MM.1S (cell line): ENCODE measurements at places on chromosomes 16 and 17.

DNA sequence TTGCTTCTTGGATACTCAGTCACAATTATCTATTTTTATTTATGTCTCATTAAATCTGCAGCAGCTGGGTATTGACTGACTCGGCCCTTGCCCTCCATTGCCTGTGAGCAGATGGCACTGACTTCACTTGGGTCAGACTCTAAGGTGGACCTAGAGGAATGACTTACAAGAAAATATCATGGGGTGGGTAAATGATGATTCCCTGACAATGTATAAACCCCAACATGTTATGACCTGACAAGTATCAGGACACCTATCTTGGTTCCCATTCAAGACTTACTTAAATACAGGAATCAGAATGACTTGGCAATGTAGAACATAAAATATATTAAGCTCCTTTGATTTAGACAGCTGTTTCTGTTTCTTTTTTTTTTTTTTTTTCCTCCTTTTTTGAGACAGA lies 953.5 kb downstream of the CDH11 start:
- DNase-seq, result no peak

GRCh38 chr17:74677558-74678466 lies 34.9 kb downstream of the CD300LF start:
- DNase-seq, result peak; percentile 24

DNA sequence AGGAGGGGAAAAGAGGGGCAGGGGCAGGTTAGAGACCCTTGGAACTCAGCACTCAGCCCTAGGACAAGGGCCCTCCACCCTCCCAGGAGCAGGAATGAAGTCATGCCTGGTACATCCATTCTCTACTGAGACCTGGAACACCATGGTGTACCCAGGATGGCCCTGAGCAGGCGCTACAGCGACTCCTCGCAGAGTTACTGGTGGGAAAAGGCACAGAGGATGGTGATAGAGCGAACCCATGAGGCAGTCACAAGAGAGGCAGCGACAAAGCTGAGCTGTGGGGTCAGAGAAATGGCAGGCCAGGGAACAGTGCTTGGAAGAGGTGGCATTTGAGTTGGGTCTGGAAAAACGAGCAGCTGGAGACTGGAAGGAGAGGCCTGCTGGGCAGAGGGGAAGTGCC lies 37.5 kb downstream of the SRCIN1 start:
- no peak for DNase-seq

DNA sequence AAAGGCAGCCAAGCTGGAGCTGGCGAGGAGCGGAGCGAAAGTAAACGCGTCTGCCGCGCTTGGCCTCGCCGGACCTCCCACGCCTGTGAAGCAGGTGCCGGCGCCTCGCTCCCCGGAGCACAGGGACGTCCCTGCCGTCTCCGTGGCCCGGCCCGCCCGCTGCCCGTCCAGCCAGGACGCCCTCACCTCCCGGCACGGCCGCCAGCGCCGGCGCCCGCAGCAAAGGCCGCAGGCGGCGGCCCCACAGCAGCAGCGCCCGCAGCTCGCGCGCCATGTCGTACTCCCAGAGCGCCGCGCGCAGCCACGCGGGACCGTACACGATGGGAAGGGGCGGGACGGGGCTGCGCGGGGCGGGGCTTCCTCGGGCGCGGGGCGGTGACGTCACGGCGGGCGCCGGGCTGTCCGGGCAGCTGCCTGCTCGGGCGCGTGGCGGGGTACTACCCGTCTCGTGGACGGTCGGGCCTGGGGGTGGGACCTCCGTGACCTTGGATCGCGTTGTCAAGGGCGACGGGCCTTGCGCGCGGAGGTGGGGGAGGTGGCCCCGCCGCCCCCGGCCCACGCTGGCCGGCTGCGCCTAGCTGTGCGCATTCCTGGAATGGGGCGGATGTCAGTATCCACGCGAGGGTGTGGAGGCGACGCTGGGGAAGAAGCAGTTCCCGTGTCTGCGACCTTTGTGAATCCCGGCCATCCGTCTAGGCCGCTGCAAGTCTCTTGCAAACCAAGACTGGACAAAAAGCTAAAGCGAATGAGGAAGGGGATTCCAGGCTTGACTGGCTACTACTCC lies at the start of gene TRAP1:
TSS of gene TRAP1 (minus strand) at position 290 of the 784 bp plus-strand sequence. CDS start at position 274, 16 bp downstream.
- peak; percentile 82 for DNase-seq

DNA sequence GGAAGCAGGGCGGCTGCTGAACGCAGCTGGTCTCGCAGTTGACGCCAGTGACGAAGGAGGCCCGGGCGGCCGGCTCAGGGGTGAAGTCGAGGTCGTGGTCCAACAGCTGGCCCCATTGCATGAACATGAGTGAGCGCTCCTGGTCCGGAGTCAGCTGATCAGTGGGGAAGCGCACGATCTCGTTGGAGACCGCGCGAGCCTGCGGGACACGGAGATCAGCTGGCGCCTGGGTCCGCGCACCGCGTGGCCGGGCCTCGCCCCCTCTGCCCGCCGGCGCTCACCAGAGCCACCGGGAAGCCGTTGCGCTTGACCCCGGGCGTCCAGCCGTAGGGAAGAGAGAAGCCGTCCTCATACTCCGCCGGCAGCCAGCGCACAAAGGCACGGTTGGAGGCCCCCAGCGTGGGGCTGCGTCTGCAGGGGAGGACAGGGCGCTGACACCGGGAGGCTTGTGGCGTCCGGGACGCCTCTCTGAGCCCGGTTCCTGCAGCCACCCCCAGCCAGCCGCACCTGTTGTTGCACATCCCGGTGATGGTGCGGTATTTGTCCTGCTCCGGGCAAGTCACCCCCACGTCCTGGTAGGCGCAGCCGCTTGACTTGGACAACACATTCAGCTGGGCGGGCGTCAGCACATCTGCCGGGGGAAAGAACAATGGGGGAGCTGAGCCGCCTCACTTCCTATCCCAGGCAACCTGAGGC lies 1.6 kb downstream of the MPO start:
- no peak for DNase-seq

- DNase-seq, result no peak
These were observed 71.3 kb downstream of the SOX9 start for GRCh38 chr17:72191921-72192799.

GRCh38 chr17:35747540-35748017 lies 5.5 kb downstream of the GAS2L2 start:
- DNase-seq, result peak; percentile 64

DNA sequence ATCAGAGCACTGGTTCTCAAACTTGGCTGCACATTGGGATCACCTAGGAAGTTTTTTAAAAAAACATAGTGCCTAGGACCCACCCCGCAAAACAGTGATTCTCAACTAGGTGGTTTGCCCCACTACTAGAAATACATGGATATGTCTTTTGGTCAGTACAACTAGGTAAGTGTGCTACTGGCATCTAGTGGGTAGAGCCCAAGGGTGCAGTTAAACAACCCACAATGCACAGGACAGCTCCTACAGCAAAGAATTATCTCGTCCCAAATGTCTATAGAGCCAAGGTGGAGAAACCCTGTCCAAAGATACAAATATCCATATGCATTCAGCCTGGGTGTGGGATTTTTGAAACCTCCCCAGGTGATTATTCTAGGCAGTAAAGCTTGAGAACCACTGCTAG lies 11.8 kb upstream of the ZNF19 start:
- DNase-seq, result no peak

- no peak for DNase-seq
These were observed 100.7 kb upstream of the ZNF469 start for GRCh38 chr16:88281858-88282563.

DNA sequence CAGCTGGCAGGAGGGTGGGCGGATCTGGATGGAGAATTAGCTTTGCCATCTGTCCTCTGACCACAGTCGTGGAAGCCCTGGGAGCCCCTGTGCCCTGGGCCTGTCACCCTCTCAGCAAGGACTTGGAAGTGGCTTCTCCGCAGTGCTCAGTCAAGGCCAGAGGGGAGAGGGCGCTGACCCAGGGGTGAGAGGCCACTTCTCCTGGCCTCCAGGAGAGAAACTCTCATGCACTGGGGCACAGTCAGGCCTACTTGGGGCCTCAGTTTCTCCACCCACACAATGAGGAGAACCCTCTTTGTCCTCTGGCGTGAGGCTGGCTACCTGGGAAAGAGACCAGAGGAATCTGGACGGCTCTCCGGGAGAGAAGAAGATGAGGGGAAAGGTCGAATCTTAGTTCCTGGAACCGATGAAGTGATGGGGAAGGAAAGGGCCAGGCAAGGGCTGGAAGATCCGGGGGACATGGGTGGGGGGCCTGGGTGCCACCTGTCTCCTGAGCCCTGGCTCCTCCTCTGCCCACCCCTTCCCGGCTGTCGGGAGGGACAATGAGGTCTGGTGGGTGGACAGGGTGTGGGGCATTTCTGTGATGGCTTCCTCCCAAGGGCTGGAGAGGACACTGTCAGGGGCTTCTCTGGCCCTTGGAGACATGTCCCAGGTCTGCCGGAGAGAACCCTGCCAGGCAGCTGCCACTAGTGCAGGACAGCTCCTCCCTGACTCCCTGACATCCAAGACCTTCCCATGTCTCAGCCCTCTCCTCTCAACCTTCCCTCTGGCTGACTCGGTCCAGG lies 9.0 kb upstream of the ARHGAP27 start:
- no peak for DNase-seq

GRCh38 chr16:74146643-74147042 lies 150.0 kb upstream of the PSMD7 start:
- peak; percentile 17 for DNase-seq

GRCh38 chr17:12995896-12996295 lies 21.9 kb downstream of the ELAC2 start:
- no peak for DNase-seq

DNA sequence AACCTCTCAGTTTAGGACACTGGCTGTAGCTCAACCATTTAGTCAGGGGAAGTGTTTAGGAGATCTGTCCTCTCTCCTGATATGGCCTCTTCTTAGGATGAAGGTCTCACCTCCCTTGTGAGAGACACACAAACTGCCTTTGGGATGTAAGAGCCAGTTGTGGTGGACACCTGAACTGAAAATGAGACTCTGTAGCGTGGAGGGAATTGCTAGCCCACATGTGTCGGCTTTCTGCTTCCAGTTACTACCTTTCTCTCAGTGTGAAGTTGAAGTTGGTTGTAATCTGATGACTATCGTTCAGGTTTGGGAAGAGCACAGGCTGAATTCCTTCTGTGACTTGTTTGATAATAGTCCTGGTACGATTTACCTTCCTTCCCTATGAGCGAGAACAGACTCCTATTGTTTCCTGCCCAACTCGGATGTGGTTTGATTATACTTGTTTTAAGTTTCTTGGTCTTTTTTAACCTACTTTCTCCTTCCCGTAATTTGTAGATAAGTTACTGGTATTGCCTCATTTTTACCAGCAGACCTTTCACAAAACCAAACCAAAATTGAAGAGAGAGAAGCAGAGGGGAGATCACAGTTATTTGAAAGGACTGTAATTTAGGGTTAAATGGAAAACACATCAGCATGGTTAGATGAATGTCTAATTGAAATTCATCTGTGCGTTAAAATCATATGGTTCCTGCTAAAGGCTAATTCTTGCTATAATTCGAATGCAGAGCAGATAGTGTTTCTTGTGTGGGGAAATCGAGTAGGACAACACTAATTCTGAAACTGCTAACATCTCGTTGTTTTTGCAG lies 43.2 kb downstream of the CLEC16A start:
- DNase-seq, result no peak

- no peak for DNase-seq
These were observed 26.0 kb upstream of the ADCY9 start for GRCh38 chr16:4142268-4142667.

- DNase-seq, result peak; percentile 22
These were observed 43.4 kb downstream of the SLFN5 start for GRCh38 chr17:35286120-35286781.

DNA sequence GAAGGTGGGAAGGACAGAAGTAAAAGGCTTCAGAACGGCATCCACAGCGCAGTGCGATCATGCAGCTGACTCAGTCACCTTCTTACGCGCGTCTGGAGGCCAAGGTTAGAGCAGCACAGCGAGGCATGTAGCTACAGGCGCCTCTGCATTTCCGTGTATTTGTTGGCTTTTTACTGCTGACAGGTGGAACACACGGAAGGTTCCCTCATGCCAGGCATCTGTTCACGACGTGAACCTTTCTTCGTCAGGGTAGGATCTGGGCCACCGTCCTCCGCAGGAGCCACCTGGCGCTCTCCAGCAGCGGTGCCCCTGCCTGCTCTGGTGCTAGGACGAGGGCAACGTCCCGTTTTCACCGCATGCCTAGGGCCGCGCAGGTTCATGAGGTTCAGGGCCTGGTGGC lies 15.3 kb downstream of the TMEM204 start:
- no peak for DNase-seq
